ENCODE measurements at places on chromosomes 6 and 20.

DNA sequence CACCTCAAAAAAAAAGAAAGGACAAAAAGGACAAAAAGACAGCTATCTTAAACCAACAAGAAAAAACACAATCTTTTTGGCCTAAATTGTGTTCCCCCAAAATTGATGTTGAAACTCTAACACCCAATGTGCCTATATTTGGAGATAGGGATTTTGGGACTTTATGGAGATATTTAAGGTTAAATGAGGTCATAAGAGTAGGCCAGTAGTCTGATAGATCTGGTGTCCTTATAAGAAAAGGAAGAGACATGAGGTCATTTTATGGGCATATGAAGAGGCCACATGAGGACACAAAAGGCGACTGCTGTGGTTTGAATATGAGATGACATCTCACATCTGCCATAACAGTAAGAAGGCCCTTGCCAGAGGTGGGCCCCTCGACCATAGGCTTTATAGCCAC is 49.5 kb downstream of the TRIM38 start:
- peaks cover 4% of the 10 kb centered on the region for H3K4me1 ChIP-seq
- H3K4me3 ChIP-seq, result no peak overlapping the region
- no peak overlapping the region for H3K27ac ChIP-seq
- no peaks in the 10 kb centered on the region for H3K36me3 ChIP-seq
- no peaks in the 10 kb centered on the region for H3K27me3 ChIP-seq
- no peak for DNase-seq

DNA sequence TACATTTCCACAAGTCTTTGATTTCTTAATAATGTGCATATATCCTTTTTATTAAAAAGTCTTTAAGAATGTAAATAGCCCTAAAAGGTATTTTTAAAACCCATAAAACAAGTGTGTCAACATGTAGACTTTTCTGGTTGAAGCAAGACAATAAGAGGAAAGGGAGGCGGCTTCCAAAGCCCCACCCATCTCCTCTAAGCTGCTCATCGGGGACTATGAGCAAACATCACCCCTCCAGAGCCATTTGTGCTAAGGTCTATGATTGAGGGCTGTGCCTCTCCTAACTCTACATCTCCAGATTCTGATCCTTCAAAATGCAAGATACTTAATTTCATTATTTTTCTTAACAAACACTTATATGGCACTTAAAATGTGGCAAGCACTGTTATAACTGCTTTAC is 2.5 kb upstream of the NAA20 start:
- peak; percentile 45 for DNase-seq
- H3K4me1 ChIP-seq, result peaks cover 30% of the 10 kb centered on the region
- no peak overlapping the region for H3K27ac ChIP-seq
- H3K4me3 ChIP-seq, result no peak overlapping the region

GRCh38 chr6:169564453-169565240 is 137.2 kb downstream of the WDR27 start:
- no peak overlapping the region for H3K4me3 ChIP-seq
- H3K27me3 ChIP-seq, result no peaks in the 10 kb centered on the region
- no peak overlapping the region for H3K27ac ChIP-seq

DNA sequence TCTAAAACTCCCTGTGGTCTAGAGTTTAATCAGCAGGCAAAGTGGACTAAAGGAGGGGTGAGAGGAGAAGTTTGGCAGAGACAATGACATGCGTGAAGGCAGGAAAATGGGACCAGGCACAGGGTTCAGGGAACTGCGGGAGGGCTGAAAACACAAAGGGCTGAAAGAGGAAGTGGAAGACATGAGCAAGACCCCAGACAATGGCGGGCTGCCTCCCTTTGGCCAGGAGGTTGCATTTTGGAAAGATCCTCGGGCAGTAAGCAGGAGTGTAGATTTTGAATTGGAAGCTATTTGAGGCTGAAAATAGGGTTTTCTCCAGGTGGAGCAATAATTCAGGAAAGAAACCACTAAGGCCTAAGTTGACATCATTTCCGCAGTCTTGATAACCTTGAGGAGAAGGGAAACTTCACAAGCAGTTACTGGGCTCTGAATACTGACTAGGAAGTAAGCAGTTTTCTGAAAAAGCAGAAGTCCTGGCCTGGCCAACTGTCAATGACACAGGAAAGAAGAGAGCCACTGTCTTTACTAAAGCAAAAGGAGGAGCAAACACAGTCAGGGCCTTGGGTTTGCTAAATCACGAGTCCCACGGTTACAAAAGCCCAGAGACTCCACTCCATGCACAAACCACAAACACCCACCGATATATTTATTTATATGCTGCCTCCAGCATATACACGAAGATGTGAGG is 3.4 kb downstream of the LY86 start:
- no peaks in the 10 kb centered on the region for H3K27me3 ChIP-seq
- no peak for DNase-seq
- H3K4me3 ChIP-seq, result no peak overlapping the region
- peaks cover 57% of the 10 kb centered on the region for H3K4me1 ChIP-seq
- H3K27ac ChIP-seq, result peak overlapping the region; percentile 39
- H3K36me3 ChIP-seq, result no peaks in the 10 kb centered on the region

DNA sequence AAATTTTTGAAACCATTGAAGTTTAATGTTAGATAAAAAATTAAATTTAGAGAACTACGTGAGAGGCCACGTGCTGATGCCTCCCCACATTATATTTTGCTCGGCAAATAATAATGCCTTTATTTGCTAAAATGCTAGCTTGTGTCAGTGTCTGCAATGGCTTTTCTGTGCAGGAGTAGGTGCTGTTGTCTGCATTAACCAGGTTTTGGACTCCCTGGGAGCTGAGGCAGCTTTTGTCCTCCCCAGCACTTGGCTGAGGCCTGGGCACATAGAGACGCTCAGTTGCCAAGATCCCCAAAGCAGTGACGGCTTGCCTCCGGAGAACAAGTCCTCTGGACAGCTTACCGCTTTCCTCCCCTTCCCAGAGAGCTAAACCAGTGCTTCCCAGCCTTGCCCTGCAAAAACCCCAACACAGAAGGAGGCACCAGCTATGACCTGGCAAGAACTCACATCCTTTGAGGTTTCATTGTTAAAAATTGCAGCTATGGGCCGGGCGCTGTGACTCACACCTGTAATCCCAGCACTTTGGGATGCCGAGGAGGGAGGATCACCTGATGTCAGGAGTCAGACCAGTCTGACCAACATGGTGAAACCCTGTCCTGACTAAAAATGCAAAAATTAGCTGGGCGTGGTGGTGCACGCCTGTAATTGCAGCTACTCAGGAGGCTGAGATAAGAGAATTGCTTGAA is 59.9 kb downstream of the KAT14 start:
- no peak overlapping the region for H3K4me3 ChIP-seq
- no peaks in the 10 kb centered on the region for H3K4me1 ChIP-seq
- no peaks in the 10 kb centered on the region for H3K27me3 ChIP-seq
- H3K27ac ChIP-seq, result no peak overlapping the region
- peaks cover 13% of the 10 kb centered on the region for H3K36me3 ChIP-seq
- no peak for DNase-seq

GRCh38 chr6:153028286-153028685 is 25.8 kb upstream of the MTRF1L start:
- DNase-seq, result no peak
- H3K27ac ChIP-seq, result no peak overlapping the region
- no peak overlapping the region for H3K4me3 ChIP-seq
- no peaks in the 10 kb centered on the region for H3K36me3 ChIP-seq
- peaks cover 5% of the 10 kb centered on the region for H3K4me1 ChIP-seq

DNA sequence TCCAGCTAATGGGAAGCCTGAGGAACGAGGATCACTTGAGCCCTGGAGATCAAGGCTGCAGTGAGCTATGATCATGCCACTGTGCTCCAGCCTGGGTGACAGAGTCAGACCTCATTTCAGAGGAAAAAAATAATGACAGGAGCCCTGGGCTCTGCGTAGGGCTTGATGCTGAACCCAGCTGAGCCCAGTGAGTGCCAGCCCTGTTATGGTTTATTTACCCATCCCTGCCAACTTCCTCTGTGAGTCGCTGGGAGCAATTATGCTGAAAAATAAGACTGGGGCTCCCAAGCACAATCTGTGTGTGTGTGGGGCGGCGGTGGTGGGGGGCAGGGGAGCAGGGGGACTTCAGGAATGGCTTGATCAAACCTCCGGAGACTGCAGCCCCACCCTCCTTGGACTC is 75.9 kb upstream of the PMEPA1 start:
- H3K27me3 ChIP-seq, result peaks cover 1% of the 10 kb centered on the region
- no peak overlapping the region for H3K27ac ChIP-seq
- H3K4me1 ChIP-seq, result no peaks in the 10 kb centered on the region

All from activated CD4-positive, alpha-beta memory T cell treated with anti-CD3 and anti-CD28 coated beads for 36 hours (primary cell).